ENCODE measurements at places on chromosomes 3 and 15. TPM values are rescaled to one million over a fixed set of nuclear protein-coding genes. Genes with fewer than 3 reads are reported as not detected.

ALPK3 gene
- total RNA-seq, result 0.10 TPM

THPO gene
- total RNA-seq, result not detected

MFN1 gene
- 21.7 TPM for total RNA-seq

TRIM59 gene
- total RNA-seq, result 9.4 TPM

KLHDC8B gene
- 3.2 TPM for total RNA-seq

GASK1A gene
- not detected for total RNA-seq

GRK7 gene
- total RNA-seq, result not detected

Data from A549 treated with Hydrocortisone at 1 μM for 4 hours (cell line).